ENCODE measurements at places on chromosomes 2 and 18.

DNA sequence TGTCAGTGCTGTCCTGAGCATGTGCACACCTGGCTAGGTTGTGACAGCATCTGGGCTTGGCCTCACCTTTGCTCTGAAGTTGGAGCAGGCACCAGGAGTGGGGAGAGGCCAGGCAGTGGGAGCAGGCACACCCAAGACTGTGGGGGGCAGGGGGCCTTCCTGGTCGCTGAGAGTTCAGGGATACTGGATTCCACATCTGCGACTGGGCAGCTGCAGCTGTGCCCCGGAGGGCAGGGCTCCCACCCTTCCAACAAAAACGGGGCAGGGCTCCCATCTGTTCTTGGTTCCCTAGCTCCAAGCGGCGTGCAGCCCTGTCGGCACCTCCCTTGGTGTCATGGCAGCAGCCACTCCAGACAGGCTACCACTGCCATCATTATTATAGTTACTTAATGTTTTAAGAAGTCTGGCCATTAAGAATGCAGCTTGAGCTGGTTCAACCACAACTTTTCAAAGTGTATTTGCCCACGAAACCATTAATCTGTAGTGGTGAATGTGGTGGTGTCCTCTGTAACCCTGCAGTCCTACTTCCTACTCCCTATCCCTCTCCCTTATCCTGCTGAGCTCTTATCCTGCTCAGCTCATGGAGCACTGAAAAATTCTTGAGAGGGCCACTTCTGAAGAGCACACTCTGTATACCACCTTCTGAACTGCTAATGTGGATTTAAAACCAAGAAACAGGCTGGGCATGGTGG lies 48.0 kb upstream of the RAB1A start:
- no peak for DNase-seq

DNA sequence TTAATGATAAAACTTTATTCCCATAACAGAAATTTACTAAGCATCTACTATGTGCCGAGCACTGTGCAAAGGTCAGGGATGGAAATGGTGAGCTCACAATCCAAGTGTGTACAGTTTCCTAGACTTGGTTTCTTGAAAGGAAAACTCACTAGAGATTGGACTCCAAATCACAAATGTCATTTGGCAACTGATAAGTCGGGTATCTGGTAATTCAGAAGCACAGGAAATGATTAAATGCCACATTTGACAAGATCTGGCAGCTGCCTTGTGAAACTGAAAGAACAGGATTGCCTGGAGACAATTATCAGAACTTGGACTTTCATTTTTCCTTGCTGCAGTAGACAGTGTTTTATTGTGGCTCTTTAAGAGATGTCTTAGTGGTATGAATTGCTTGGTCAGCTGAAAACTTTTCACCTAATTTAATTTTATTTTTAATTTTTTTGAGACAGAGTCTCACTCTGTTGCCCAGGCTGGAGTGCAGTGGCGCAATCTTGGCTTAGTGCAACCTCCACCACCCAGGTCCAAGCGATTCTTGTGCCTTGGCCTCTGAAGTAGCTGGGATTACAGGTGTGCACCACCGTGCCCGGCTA lies 19.2 kb downstream of the ITGA6 start:
- no peak for DNase-seq

GRCh38 chr2:134118279-134119116 lies 135.4 kb upstream of the MGAT5 start:
- DNase-seq, result peak; percentile 68

DNA sequence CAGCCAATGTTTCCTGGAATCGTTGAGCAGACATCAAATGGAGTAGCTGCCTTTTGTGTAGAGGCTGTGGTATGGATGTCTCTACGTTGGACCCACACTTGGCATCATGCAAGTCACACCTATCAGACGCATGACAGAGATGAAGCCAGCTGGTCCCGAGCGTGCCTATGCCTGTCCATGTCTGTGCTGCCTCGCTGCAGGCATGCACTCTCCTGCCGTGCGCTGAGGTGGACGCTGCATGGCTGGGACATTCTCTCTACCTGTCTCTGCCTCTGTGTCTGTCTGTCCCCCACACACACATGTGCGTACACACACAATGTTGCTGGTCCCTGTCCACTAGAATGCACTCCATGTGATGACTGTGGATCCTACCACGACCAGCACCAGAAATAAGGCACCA lies 514.2 kb upstream of the MYT1L start:
- no peak for DNase-seq

DNA sequence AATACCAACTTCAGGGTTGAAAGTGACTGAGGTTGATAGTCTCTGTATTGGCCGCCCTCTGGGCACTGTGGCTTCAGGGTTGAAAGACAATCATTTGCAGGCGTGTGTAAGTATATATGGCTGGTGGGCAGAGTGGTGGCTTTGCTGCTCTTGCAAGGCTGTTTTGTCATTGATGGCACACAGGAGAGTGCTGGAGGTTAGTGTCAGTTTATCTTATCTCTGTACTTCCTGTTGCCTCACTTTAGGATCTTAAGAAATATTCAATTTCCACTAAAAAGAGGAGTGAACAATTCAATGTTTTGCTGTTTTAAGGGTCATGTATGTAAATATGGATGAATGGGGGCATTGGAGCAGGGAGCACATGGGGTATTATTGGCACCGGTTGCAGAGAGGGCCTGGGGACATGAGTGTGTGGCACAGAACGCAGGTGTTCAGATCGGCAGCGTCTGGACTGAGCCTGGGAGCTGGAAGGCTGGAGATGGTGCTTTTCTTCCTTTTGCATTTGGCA lies 51.5 kb downstream of the NCK2 start:
- DNase-seq, result no peak

DNA sequence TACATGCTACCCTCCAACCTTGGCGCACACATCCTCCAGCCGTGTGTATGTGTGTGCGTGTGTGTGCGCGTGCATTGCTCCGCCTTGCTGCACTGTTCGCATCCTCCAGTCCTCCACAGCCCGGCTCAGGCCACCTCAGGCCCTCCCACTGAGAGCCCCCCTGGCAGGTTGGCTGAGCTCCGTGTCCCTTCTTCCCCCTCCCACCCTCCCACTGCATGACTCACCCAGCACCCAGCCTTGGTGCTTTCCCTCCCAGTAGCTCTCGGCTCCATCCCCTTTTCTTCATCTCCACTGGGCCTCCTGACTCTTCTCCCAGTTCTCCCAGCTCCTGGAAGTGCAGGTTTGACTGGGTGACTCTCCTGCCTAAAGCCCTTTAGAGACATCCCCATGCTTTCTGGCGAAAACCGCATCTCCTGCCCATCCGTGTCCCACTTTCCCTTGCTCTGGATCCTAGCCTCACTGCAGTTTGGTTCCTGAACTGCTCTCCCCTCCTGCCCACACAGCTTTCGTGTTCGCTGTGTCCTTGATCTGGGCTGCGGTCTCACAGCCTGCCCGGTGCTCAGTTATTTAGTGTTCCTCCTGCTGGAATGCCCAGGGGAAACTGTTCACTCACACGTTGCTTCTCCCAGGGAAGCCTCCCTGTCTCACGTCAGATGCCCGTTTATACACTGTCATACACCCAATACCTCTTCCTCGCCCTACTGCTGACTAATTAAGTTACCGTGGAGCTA lies 4.9 kb downstream of the TMEM177 start:
- DNase-seq, result no peak

Data from stimulated activated CD8-positive, alpha-beta memory T cell treated with anti-CD3 and anti-CD28 coated beads, Interleukin-2, amount 100 ng/mL, for 1 hour (primary cell).